ENCODE measurements at places on chromosomes 13 and 19. TPM values are rescaled to one million over a fixed set of nuclear protein-coding genes. Genes with fewer than 3 reads are reported as not detected.

DNA sequence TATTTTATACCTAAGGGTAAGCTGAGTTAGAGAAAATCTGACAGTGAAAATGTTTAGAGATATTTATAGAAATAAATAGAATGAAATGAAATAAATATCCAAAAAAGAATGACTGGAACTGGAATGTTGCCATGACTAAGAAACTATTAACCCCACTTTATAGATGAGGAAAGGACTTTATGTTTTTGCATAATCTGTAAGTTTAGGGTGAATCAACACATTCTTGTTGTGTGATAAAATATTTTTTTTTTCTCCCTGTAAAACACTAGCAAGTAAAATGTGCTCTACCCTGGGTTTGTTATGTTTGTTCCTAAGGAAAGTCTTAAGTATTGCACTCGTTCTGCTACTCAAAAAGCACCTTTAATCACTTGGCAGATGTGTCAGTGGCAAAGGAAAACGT, 83.8 kb upstream of the KL start:
- no peaks in the 10 kb centered on the region for H3K36me3 ChIP-seq
- H3K27ac ChIP-seq = no peak overlapping the region
- no peak overlapping the region for H3K4me3 ChIP-seq

DNA sequence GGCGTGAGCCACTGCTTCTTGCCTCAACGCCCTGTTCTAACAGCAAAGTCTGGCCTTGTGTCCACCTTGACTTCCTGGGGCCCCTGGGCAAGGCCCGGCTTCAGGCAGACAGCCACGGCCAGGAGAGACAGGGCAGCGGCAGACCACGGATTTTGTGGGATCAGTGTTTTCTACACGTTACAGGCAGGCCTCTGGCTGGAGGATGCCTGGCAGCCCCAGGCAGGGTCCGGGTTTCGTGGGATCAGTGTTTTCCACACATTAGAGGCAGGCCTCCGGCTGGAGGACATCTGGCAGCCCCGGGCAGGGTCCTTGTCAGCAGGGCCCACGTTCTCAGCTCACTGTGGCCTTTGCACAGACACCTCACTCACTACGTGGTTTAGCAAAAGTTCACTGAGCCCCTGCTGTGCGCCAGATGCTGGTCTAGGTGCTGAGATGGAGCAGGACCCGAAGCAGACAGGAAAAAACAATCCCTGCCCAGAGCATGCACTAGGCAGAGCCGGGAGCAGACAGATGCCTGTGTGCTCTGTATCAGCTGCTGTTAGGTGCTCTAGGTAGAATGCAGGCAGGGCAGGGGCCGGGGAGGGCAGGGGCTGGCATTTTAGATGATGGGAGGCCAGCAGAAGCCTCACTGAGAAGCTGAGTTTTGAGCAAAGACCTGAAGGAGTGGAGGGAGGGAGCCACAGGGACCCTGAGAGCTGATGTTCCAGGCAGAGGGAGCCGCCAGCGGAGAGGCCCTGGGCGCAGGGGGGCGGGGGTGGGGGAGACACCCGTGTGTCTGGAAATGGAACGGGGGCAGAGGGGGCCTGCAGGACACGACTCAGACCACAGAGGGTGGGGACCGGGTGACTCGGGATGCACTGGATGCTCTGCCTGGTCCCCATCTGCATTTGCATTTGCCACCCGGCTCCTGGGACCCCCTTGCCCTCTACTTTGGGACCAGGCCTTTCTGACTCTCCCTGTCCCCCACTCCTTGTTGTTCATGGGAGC, 25.0 kb upstream of the NCCRP1 start:
- no peak overlapping the region for H3K4me3 ChIP-seq
- no peaks in the 10 kb centered on the region for H3K4me1 ChIP-seq
- no peak overlapping the region for H3K27ac ChIP-seq
- no peaks in the 10 kb centered on the region for H3K27me3 ChIP-seq
- H3K36me3 ChIP-seq = no peaks in the 10 kb centered on the region

- peak overlapping the region; percentile 81 for H3K4me3 ChIP-seq
- H3K27ac ChIP-seq = peak overlapping the region; percentile 96
- no peaks in the 10 kb centered on the region for H3K4me1 ChIP-seq
- DNase-seq = peak; percentile 90
Measured at GRCh38 chr19:48635263-48635965, 1.8 kb downstream of the DBP start.

GRCh38 chr19:5397804-5398692, 57.2 kb upstream of the ZNRF4 start:
- no peak overlapping the region for H3K4me3 ChIP-seq
- no peak overlapping the region for H3K27ac ChIP-seq
- DNase-seq = no peak
- H3K27me3 ChIP-seq = peaks cover 2% of the 10 kb centered on the region
- H3K4me1 ChIP-seq = no peaks in the 10 kb centered on the region
- H3K36me3 ChIP-seq = no peaks in the 10 kb centered on the region

DNA sequence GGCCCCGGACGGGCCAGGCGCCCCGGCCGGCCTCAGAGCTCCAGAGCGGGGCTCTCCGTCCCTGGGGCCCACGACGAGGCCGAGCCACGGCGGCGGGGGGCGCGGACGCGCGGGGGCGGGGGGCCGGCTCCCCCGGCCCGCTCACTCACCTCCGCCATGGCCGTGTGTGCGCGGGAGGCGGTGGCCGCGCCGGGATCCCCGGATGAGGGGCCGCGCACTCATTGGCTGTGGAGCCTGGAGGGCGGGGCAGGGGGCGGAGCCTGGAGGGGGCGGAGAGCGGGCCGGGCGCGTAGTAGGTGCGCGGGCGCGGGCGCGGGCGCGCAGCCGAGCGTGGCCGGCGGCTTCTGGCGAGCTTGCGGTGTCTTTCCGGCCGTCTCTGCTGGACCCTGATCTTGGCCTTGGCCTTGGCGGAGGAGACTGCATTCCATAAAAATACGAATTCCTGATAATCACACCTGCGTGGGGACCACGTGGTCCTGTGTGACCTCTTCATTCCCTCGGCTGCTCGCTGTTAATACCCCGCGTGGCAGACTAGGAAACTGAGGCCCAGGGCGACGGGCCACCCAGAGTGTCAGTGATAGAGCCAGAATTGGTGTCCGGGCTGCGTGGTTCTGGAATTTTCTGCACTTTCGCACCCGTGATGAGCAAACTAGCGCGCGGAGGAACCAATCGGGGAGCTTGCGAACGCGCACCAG, at the start of gene MIER2:
Gene MIER2 (minus strand): TSS at position 172 of the 695 bp plus-strand sequence. CDS start 14 bp downstream, at position 158.
- DNase-seq = peak; percentile 94
- H3K27ac ChIP-seq = no peak within 1 kb of the TSS
- peak within 1 kb of the TSS; percentile 92 for H3K4me3 ChIP-seq
- H3K36me3 ChIP-seq = no peaks in the 10 kb centered on the region

DNA sequence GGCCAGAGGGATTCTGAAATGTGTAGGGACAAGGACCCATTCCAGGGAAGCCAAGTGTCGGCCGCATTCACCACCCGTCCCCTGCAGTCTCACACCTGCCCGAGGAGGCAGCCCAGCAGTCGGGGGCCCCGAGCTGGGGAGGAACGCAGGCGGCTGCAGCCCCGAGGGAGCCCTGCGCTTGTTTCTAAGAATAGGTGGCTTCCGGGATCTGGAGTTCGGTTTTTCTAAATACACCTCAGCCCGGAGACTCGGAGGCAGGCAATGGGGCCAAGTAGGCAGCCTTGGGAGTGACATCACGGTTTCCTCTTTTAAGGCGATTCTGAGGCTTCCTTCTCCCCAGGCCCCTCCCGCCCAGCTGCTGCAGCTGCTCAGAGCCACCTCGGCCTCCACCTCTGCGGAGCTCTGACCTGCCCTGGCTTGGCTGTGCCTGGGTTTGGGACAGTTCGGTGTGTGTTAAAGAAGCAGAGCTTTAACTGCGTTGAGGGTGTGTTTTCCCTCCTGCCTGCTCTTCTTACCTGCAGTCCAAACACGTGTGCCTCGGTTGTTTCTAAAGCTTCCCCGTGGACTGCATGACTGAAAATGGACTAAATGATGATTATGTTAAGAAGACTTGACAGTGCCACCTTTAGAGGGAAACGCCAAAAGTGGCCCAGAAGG, 80.5 kb downstream of the COL4A2 start:
- no peak overlapping the region for H3K4me3 ChIP-seq
- no peaks in the 10 kb centered on the region for H3K27me3 ChIP-seq
- no peaks in the 10 kb centered on the region for H3K36me3 ChIP-seq
- peak; percentile 90 for DNase-seq

DNA sequence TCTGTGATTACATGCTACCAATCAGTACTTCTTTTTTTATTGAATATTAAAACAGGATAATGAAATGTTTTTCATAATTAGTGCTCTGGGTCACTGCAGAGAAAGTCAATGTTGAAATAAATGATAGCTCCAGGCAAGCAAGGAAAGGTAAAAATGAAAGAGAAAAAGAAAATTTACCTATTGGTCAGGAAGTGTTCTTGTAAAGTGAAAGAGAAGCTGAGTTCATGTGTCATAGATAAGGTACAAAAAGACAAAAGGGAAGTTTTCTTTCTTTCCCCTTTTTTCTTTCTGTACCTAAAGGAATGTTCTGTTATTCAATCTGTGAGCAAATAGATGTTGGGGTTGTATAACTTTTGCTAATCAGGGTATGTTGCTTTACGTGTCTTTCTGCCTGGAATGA, 197.0 kb downstream of the PCDH9 start:
- no peaks in the 10 kb centered on the region for H3K36me3 ChIP-seq
- H3K4me1 ChIP-seq = no peaks in the 10 kb centered on the region
- no peak overlapping the region for H3K4me3 ChIP-seq
- H3K27me3 ChIP-seq = no peaks in the 10 kb centered on the region

- H3K27me3 ChIP-seq = no peaks in the 10 kb centered on the region
- H3K4me1 ChIP-seq = no peaks in the 10 kb centered on the region
Measured at GRCh38 chr19:18057557-18057956, 29.2 kb downstream of the IL12RB1 start.

- H3K27ac ChIP-seq = no peak overlapping the region
- H3K36me3 ChIP-seq = no peaks in the 10 kb centered on the region
- no peak for DNase-seq
- no peaks in the 10 kb centered on the region for H3K27me3 ChIP-seq
Measured at GRCh38 chr13:40355126-40355724, 311.2 kb downstream of the FOXO1 start.

- no peak overlapping the region for H3K4me3 ChIP-seq
- H3K4me1 ChIP-seq = no peaks in the 10 kb centered on the region
- no peak for DNase-seq
- H3K36me3 ChIP-seq = no peaks in the 10 kb centered on the region
- H3K27ac ChIP-seq = no peak overlapping the region
- H3K27me3 ChIP-seq = no peaks in the 10 kb centered on the region
Measured at GRCh38 chr13:112715210-112715609, 25.4 kb downstream of the ATP11A start.

The ZNF66 gene
- 3.7 TPM for total RNA-seq

The FCHO1 gene
- 6.9 TPM for total RNA-seq

The ALG5 gene
- total RNA-seq = 27.6 TPM

The KPTN gene
- total RNA-seq = 4.3 TPM

The ZNF837 gene
- total RNA-seq = 1.8 TPM

The KMT2B gene
- 33.6 TPM for total RNA-seq

Data from aorta (tissue), 5 donors.